ENCODE measurements at places on chromosomes 12 and 14.
A peak's percentile ranks its signal among the peaks of the same experiment; 100 is the strongest.

GRCh38 chr12:56634242-56634836 is 4.2 kb upstream of the BAZ2A start:
- DNase-seq = peak; percentile 28

- peak; percentile 62 for DNase-seq
Measured at GRCh38 chr12:122081697-122082221, 3.2 kb downstream of the MLXIP start.

DNA sequence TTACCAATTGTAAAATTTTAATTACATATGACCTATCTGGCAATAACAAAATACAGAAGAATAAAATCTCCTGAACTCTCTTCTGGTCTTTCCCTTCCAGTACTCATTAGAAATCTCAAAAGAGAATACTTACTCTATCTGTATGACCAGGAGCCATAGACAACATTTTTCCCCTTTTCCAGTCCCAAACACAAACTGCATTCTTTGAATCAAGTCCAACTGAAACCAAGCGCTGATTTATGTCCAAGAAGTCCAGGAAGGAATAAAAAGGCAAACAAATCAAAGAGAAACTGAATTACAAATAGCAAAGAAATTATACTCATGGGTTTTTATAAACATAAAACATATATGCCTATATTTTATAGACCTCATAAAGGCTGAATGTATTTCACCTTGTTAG is 46.7 kb downstream of the EML5 start:
- no peak for DNase-seq

DNA sequence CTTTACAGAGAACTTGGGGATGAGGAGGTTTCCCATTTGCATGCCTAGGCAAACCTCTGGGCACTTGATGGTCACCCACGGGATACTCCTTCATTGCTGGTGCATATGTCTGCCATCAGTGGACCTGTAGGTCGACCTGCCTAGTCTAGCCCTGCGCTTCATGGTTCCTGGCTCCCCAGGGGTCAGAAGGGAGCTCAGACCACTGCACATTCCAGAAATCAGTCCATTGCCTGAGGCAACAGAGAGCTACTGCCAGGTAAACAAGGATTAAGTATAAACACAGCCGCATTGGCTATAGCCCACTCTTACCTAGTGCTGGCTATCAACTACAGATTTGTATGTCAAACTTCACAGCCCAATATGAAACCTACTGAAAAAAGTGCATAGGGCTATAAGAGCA is 476.4 kb downstream of the SOX5 start:
- no peak for DNase-seq

GRCh38 chr12:103100257-103100831 is 142.9 kb downstream of the ASCL1 start:
- DNase-seq = no peak

- no peak for DNase-seq
Measured at GRCh38 chr12:101877806-101878242, 444 bp downstream of the DRAM1 start.

GRCh38 chr12:27859648-27860047 is 79.6 kb upstream of the MANSC4 start:
- DNase-seq = no peak

GRCh38 chr14:65772921-65773574 is 360.5 kb downstream of the FUT8 start:
- no peak for DNase-seq

GRCh38 chr12:80937391-80938238 is at the start of gene LIN7A:
LIN7A (minus strand) TSS chr12:80937934; CDS start chr12:80937722, 212 bp downstream.
- no peak for DNase-seq

DNA sequence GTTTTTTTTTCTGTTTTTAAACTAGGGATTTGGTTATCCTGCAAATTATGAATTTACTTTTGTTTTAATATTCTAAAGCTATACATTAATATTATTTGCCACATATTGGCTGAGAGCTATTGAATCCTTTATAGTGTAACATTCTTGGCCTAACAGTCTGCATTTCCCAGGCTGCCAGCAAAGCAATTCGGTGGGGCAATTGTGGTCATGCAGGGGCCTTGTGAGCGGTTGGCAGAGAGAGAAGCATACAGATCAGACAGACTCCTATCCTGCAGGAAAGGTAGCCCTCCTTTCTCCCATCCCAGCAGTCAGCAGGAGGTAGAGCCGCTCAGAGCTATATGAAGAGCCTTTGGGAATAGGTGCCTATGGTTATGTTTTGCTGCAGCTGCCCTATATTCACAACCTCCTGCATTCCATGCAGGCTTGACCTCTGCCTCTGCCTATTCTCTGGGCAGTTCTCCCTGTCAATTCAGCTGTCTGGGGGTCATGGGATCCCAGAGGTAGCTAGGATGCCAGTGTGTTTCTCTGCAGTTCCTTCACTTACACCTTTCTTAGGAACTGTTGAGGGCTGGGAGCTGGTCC is 144.7 kb downstream of the GPHN start:
- DNase-seq = no peak

DNA sequence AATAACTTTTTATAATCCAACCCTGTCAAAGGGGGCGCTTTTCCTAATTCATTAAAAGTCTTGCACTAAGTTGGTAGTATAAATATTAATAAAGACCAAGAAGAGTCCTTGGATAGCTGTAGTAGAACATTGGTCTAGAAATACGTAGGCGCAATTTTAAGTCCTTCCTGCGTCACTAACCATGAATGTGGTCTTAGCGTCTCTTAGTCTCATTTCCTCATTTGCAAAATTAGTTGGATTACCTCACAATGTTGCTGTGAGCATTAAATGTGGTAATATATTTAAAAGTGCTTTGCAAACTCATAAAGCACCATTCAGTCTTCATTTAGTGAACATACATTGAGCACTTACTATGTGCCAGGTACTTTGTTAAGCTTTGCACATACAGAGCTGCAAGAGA is 149.7 kb downstream of the AEBP2 start:
- DNase-seq = no peak

- no peak for DNase-seq
Measured at GRCh38 chr14:26841920-26842741, 244.3 kb upstream of the NOVA1 start.

DNA sequence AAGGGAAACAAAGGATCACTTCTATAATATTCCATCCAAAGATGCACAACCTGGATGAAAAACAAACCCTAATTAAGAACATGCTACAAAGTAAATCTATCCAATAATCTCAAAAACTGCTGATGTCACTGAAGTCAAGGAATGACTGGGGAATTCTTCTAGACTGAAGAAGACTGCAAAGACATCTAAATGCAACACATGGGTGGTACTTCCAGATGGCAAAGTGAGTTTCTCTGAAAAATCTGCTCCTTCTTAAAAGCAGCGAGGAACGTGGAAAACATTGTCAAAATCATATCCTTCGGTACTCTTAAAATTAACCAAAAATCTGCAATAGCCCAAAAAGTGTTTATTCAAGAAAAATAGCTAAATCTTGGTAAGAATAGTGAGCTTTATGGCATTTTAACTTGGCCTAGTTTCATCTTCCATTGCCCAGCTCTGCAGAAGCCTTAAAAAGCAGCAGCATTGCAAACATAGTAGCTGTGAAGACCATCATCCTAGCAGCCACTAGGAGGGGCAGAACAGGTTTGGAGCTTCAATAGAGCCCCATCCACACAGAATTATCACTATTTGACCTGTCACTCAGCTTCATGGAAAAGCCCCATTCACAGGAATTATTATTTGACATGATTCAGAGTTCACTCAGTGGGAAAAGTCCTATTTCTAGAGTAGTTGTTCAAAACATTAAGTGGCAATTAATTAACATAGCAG is 7.4 kb downstream of the CLEC14A start:
- no peak for DNase-seq

- no peak for DNase-seq
Measured at GRCh38 chr12:131867891-131868675, 26.3 kb upstream of the ULK1 start.

DNA sequence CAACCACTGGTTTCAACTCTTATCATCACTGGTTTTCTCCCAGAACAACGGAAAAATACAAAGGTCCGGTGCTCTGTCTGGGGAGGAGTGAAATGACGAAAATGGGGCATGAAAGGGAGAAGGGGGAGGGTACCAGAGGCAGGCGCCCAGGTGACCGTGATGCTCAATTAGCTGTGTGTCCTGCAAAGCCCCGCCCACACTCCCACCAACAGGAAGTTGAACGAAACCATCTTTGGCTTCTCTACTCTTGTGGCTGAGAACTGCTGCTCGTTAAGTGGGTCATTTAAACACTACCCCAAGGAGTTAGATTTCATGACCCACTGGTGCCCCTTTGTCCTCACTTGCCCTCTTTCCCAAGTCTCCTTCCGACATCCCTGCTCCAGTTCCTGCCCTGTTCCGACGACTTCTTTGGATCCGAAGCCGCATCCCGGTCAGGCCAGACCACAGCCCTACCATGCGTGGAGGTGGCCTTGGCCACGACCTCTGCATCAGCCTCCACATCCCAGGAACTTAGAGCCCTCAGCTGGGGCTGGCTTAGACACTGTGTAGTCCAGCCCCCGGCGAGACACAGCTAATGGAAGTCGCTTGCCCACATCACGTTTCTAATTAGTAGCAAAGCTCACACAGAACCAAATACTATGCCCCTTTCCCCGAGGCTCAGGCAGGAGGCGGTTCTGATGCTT is 11.4 kb upstream of the LRTM2 start:
- DNase-seq = peak; percentile 23

DNA sequence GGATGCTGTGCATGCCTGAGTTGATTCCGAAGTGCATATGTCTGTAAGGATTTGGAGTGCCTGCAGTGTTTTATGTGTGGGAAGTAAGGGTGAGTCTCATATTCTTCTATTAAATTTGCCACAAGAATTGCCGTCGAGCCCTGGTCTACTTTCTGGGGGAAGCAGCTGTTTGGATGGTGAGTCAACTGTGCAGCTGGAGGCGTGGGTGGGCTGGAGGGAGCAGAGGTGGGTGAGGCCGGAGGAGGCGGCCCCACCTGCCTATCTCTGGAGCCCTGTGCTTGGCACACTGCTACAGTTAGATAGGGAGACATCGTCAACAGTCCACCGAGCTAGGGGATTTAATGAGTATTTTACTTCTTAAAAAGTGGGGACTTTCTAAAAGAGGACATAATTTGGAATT is 9.7 kb downstream of the GLRX5 start:
- no peak for DNase-seq

DNA sequence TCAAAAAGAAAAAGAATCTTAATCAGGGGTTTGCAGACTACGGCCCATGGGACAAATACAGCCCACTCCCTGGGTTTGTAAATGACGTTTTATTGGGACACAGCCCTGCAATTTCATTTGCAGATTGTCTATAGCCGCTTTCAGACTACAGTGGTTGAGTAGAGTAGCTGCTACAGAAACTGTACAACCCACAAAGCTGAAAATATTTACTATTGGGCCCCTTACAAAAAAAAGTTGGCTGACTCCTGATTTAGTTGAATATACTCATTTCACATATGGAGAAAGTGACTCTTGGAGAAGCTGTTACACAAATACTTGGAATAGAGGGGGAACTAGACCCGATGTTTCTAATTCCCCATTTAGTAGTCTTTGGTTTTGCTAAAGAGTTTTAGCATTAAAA is 162.5 kb upstream of the NOS1 start:
- no peak for DNase-seq

GRCh38 chr12:117034249-117034648 is 65.0 kb downstream of the TESC start:
- DNase-seq = no peak

DNA sequence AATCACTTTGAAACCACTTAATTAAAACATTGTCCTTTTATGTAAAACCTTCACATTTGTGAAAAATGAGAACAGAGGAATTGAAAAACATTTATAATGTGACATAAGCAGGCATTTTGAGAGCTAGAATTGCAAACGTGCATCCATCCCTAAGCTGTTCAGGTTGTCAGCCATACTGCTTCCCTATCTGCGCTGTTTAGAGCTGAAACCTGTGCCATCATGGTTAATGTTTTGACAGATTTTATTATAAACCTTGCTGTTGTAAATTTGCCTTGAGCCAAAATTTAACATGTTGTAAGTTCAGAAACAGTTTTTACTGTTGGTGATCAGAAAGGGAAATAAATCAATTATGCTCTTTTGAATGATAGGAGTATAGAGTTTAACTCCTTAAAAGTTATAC is 31.9 kb downstream of the FOXA1 start:
- DNase-seq = no peak

- DNase-seq = no peak
Measured at GRCh38 chr12:115140981-115141655, 457.1 kb upstream of the TBX3 start.

DNA sequence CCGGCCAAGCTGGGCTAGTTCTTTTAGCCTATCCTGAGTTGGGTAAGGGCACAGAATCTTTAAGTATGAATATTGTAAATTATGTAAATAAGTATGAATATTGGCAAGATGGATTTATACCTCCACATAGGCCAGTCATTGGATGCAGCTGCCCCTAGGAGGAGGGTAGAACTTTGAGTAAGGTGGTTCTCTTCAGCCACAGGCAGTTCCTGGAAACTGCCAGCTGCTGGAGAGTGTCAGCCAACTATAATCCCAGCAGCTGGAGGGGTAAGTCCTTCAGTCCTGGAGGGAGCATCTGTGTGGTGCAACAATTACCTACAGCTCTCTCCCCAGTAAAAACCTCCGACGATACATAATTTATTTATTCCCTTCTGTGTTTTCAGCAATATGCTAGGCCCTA is 65.8 kb upstream of the TMPO start:
- DNase-seq = no peak

- no peak for DNase-seq
Measured at GRCh38 chr12:18886962-18887361, 149.0 kb downstream of the CAPZA3 start.

- no peak for DNase-seq
Measured at GRCh38 chr14:75335571-75335970, 56.9 kb downstream of the FOS start.

DNA sequence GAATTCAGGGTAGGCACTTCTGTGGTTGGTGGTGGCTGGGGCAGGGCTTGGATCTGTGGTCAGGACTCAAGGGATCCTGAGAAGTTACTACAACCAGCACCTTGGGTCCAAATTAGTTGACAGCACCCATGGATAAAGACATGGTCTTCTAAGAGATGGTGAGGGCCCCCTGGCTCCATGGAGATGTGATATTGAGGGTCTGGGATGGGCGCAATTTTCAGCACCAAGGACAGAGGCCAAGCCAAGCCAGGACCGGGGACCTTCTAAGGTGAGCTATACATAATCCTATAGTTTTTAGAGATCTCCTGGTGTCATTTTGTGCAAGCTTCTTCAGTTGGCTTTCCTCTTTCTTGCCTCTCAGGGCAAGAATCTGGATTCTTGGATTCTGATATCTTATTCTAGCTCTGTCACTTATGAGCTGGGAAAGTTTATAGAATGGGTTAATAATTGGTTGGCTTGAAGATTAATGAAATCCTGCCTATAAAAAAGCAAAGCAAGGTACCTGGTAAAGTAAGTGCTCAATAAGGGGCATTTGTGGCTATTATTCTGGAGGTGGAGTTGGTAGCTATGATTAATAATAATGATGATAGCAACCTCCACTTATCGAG is 130.1 kb upstream of the LHX5 start:
- no peak for DNase-seq

DNA sequence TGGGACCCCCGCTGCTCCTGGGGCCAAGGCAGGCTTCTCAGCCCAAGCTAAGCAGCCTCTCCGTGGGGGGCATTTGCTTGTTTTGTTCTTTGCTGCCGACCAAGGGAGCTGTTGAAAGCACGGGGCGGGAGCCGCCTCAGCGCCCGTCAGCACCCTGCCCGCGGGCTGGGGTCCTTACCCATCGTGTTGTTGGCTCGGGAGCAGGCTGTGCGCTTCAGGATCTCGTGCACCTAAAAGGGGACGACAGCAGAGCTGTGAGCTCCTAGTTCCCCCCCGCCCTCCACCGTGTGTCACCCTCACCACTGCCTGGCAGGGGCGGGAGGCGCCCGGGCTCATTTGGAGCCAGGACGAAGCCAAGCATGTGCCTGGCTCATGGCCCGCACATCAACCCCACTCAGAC is 117.5 kb downstream of the ANO2 start:
- no peak for DNase-seq
